NCI-H2029 treated with DMSO at 0.1 percent for 48 hours (cell line): ENCODE measurements at places on chromosomes 16 and 17.

GRCh38 chr17:82232876-82233785 is 4.3 kb downstream of the SLC16A3 start:
- DNase-seq: no peak

DNA sequence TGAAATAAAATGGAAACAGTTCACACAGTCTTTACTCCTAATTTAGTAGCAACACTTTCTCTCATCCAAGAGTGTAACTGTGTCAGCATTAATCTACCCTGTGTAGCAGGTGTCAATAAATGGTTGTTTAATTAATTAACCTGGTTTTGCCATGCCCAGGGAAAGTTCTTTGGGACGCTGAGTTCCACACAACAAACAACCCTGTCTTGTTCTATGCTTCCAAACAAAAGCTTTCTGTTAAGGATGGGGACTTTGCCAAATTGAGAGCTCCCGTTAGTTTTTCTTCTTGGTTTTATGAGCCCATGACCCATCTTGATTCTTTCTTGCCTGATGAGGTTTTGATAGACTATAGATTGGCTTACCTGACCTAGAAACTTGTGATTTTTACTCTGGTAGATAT is 530.1 kb downstream of the KCNJ2 start:
- DNase-seq: no peak

GRCh38 chr17:5581655-5582054 is 2.7 kb downstream of the NLRP1 start:
- DNase-seq: no peak

- no peak for DNase-seq
These were observed at the start of gene ACAP1 for GRCh38 chr17:7336240-7337175. ACAP1 (plus strand) TSS chr17:7336529; CDS start chr17:7336735, 206 bp downstream.

- DNase-seq: no peak
These were observed 9.8 kb downstream of the SLC35B1 start for GRCh38 chr17:49698005-49698404.

DNA sequence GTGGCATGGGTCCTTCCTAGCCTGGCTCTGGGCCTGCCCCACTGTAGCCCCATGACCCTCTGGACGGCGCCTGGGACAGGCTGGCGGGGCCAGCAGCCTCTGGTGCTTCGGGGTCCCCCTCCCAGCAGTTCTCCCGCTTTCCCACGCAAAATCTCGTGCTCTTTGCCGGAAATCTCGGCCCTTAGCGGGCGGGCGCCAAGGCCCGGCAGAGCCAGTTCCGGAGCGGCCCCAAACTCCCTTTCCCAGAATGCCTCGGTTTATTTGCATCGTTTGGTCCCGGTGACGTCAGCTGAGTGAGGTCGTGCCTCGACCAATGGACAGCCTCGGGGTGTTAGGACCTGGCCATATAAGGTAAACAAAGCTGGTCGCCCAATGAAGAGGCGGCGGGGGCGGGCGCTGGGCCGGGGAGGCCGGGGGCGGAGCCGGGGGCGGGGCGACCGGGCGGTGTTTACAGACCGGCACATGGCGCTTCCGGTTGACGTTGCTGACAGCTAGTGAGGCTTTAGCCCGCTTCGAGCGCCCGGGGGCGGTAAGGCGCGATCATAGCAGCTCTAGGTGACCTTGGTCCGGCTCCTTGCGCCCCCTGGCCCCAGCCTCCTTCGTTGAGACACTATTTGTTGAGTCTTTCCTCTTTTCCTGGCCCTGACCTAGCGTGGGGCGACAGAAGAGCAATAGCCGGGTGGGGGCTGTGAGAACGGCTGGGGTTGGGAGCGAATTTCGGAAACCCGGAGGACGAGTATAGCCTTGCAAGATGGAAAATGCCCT is 1.5 kb upstream of the UBALD1 start:
- peak; percentile 94 for DNase-seq

DNA sequence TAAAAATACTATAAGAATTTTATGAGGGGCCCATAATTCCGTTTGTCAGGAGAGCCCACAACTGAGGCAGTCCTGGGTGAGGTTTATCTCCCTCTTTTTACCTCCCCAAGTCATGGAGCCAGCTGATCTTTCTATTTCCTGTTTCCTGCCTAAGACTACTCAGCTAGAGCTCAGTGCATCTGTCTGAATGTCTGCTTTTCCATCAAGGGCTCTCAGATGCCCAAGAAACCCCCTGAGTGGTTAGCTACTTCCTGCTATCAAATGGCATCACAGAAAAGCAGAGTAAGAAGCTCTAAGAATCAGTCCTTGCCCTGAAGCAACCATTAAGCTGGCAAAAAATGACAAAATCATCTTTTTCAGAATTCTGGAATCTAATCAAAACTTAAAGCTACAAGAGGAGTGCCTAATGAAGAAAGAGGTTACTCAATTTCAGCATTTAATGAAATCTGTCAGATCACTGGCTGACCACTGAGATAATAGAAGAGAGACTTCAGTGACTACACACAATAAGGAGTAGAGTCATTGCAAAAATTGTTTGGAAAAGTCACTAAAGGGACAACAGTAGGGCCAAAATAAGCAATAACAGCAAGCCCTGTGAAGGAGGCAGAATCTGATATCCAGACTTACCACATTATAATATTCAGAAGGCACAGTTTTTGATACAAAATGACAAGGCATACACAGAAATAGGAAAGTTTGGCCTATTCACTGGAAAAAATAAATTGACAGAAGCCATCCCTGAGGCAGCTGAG is 150.1 kb downstream of the CYB561 start:
- no peak for DNase-seq

DNA sequence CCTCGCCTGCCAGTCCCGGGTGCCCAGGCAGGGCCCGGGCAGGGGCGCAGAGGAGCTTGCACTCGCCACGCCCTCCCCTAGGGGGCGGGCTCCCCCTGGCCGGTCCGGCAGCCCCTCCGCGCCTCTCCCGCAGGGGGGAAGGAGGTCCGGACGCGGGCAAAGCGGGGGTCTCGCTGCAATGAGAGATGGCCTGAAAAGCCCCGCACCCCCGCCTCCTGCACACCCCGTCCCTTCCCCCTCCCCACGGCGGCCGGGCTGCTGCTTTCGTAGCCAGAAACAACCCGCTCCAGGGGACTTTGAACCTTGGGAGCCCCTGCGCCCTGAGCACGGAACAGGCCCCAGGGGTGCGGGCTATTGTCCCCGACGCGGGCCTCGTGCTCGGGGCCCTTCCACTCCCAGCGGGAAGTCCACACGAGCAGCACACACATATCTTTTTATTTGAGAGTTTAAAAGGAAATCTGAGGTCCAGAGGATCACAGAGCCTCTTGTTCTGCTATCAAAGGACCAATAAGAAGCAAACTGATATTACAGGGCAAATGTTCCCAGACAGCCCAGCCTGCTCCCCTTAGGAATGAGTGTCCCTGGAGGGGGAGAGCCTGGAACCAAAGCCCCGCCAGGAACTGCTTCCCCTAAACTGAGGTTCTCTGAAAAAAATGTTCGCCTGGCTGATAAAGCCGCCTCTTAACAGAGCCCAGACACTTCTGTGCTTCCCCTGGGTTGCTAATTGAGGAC is 5.8 kb upstream of the CBX4 start:
- DNase-seq: no peak

DNA sequence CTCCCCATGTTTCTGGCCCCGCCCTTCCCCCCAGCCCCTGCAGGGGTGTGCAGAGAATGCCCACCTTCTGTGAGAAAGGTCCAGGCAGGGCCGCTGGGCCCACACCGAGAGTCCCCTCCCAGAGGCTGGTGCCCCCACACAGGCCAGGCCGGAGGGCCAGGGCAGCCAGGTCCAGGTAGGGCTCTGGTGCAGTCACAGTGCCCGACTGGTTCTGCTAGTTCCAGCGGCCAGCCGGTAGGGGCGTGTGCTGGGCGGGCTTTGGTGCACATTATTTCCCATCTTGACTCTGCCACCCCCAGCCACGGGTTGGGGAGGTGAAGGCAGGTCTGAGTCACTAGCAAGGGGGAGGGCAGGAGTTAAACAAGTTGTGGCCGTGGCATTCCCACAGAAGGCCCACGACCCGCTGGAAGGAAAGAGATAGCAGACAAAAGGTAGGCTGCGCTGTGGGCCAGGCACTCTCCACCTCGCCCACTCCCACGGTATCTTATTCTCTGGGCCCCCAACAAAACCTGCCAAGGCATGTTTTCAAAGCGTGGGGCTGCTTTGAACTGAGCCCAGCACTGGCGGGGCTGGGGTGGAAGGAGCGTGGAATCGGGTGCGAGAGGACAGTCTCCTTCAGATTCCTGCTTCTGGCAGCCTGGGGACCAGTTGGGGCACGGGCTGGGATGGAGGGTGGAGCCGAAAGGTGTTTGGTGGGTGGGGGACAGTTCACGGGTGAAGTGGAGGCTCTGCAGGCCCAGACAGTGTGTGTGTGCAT is 1.9 kb downstream of the EPN3 start:
- DNase-seq: no peak

- no peak for DNase-seq
These were observed 71.6 kb upstream of the ALOX12 start for GRCh38 chr17:6924208-6924607.
